NCI-H146 (cell line): ENCODE measurements at places on chromosomes 7 and 10.

DNA sequence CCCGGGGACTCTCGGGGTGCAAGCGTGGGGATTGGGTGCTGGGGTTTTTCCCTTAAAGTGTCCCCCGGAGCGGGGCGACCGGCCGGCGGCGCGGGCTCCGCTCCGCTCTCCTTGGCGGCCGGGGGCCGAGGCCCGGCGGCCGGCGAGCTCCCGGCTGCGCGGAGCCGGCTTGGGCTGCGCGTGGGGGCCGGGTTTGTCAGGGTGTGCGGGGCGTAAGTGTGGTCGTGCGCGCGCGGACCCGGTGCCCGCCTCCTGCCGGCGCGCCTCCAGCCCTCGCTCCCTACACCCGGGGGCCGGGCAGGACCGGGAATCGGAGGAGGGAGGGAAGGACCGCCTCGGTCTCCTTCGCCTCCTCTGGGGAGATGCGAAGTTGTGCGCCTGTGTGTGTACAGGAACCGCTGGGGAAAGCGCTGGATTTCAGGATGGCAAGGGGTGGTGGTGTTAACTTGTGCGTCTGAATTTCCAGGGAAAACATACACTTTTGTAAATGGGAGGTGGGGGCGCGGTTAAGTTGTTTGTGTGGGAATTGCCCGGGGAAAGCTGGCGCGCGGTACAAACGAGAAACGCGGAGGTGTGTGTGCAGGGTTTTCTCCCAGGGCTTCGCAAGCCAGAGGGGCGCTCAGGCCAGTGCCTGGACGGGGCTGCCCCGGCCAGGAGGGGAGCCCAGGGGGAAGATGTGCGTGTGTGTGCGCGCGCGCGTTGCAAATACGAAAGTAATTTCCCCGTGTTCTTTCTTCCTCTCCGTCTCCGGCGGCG, 737 bp downstream of the ZMIZ1 start:
- peak; percentile 53 for DNase-seq

GRCh38 chr10:100998183-100998990, 1.2 kb upstream of the LZTS2 start:
- DNase-seq: peak; percentile 96

DNA sequence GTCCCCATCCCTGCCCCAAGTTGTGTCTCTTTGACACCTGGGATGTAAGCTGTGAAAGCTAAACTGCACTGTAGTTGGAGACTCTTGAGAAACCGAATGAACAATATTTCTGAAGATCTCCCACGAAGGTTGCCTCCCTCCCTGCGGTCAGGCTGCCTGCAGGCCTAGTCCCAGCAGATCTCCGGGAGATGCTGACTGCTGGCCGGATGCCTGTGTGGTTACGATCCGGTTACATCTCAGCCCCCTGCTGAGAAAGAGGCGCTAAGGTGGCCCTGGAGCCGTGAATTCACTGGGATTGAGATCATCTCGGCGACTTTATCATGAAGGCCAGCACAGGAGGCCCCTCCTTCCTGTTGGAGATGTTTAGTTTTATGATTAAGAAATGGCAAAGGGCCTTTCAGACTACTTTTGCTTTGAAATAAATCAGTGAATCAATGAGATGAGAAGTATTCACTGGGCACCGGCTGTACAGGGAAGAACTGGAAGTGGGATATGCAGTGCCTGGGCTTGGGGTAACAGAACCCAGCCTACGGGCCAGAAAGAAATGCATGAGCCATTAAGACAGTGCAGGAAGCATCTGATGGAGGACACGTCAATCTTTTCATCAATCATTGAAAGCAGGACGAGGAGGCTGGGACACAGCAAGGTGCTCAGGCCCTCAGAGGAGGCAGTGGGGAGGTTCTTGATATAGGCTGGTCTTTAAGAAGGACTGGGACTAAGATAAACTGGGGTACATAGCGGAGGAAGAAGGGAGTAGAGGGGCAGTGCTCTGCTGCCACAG, 177.6 kb downstream of the PRKAG2 start:
- DNase-seq: no peak

DNA sequence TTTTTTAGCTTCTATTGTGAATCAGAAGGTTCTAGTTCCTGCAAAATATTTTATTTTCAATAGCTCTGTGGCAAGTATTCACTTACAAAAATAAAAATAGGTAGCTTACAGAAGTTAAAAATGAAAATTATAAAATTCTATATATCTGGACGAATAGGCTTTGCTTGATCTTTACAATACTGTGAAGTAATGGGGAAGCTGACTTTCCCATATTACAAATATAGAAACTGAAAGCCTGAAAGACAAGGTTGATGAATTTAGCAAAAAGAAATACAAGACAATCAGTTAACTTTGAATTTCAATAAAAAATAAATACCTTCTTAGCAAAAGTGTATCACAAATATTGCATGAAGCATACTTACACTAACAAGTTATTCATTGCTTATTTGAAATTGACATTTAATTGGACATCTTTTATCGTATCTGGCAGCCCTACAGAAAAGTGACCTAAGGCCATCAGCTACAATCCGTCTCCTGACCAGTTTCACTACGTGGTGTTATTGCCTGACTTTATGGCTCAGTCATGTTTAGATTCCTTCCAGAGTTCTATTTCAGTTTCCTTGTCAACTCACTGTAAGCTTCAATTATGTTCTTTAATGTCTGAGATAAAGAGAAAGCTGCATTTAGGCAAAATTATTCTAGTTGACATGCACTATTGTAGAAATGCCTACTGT, 310.5 kb upstream of the HGF start:
- DNase-seq: no peak

DNA sequence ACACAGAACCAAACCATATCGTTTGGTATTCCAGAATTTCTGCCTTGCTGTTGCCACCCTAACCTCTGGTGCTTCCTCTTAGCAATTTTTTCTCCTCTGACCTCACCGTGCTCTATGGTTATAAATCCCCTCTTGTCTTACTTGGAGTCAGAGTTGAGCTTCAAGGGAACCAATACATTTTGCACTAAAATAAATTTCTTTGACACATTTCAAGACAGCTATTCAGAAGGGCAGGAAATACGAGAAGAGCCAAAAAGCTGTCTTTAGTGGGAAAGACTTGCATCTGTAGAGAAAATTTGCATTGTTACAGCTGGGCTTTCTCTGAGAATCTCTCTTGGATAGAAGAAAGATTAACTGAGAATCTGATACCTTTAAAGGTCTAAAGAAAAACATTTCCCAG, 14.5 kb upstream of the AKR1C2 start:
- no peak for DNase-seq

GRCh38 chr7:128882134-128882533, 19.5 kb downstream of the ATP6V1F start:
- DNase-seq: no peak

DNA sequence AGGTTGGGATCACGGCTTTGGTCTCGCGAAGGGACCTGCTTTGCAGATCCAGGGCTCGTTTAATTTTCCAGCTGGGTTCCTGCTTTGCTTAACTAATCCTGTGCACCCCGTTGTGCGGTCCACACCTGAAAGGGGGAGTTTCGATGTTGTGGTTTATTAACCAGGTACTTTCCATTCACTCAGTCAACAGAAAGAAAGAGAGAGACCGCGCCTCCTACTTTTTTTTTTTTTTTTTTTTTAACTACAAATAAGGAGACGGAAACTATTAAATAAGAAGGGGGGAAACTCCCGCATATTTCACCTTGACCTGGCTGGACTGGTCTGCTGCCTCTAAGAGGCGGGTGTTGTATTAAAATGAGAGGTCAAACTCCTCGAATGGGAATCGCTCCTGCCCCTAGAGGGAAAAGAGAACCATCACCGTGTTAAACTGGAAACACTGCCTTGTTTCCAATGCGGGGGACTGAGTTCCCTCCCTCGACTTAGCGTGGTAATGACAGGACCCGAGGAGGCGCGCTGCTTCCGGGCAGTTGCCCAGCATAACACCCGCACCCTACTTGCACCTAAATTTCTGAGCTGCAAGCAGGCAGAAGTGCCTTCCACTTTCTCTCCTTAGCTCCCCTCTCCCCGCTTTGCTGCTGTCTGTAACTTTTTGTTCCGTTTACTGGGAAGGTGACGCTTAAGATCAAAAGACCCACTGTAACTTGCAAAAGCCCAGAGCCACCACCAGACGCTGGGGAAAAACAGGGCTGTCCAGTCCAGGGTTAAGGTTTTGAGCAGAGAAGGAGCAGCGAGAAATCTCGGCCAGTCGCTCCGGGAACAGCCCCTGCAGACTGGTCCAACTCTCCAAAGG, 1.1 kb upstream of the ITGB8 start:
- DNase-seq: peak; percentile 95

GRCh38 chr7:140581411-140581810, 59.2 kb downstream of the DENND2A start:
- no peak for DNase-seq

DNA sequence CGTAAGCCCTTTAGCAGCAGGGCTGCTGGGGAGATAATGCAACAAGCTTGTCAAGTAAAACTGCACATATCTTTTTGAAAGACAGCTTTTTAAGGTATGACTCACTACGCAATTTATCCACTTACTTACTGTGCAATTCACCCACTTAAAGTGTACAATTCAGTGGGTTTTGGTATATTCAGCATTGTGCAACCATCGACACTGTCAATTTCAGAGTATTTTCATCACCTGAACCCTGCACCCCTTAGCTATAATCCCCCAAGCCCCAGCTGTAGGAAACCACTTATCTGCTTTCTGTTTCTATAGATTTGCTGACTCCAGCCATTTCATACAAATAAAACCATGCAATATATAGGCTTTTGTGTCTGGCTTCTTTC, 168.0 kb downstream of the PTPN20 start:
- no peak for DNase-seq

GRCh38 chr10:124696446-124697392, 47.5 kb downstream of the FAM53B start:
- no peak for DNase-seq

GRCh38 chr7:73879977-73880681, 19.2 kb downstream of the TMEM270 start:
- DNase-seq: no peak

DNA sequence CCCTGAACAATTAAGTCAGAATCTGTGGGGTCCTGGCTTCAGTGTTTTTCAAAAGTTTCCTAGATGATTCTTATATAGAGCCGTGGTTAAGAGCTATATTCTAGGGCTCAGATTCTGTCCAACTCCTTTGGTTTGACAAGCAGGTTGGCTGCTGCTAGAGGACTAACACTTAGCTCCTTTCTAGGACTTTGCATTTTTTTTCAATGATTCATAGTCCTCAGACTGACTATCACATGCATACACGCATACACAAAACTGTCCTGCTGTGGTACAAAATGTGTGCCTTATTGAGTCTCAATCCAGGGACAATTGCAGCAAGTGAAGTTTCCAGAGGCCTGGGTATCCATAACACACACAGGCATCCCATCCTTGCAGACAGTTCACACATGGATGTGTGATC, 392.0 kb downstream of the NRG3 start:
- no peak for DNase-seq

DNA sequence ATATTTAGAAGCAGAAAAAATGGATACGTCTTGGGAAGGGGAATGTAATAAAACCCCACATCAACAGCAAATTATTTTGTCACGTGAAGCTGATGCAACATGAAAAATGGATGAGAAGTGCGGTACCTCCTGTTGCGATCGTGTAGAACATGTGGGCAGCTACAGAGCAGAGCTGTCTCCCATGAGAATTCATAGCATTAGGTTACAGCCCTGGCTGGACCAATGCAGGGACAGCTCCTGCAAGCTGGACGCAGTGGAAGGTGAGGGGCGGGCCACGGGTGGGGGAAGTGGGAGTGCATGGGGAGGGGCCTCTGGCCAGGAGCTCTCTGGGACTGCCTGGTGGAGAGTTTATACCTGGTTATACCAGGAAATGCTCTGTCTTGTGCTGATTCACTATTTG, 120.3 kb downstream of the GATA3 start:
- DNase-seq: peak; percentile 11

DNA sequence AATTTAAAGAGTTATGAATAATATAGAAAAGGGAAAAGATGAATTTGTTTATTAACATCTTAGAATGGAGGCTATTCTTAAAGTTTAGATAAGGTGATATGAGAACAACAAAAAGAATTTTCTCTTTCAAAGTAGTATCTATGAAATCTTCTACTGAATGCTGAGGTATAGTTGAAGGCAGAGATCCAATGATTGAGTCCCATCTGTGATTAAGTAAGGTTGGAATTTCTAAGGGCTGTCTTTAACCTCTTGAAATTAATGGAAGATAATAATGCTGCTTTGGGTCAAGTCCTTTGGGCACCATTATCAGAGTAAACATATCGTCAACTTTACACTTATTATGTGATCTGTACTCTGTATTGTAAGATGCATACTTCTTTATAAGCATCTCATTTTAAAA, 307.9 kb downstream of the PRKG1 start:
- no peak for DNase-seq

DNA sequence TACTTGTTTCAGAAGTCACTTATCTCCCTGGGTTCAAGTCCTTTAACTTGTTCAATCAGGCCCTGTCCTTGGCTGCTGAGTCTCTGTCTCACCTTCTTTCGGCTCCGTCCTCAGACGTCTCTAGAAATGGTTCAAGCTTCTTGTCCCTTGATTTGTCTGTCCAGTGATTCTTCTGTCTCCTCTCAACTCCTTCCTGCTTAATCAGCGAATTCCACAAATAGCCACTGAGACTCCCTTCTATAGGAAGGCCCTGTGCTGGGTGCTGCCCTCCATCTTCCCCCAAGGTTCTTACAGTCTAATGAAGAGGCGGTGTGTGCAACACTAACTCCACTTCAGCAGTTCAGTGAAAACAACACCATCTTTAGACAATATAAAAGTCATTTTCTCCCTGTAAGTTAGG, 12.7 kb downstream of the FAM241B start:
- no peak for DNase-seq

DNA sequence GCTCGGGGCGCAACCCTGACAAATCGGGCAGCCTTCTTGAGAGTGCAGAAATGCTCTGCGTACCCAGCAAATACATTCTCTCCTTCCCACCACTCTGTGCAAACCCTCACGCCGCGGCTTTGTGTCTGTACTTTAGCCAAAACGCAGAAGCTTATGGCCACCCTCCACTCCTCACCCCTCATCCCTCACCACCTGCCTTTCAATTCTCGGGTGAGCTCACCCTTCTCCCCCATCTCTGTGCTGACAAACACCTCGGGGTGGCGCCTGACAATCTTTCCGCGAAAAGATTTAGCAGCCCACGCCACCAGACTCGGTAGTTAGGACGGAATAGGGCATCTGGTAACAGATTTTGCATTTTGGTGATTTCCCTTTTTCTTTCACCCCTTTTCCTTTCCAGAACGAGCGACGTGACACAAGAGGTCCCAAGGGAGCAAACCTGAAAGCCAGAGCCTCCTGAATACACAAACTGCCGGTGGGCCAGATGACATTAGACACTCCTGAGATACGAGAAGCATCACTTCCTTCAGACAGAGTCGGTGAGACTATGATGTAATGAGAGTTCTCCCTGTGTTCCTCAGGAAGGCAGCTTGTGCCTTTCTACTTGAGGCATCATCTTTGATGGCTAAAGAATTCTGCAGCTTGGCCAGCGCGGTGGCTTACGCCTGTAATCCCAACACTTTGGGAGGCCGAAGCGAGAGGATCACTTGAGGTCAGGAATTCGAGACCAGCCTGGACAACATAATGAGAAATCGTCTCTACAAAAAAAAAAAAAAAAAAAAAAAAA, 671 bp upstream of the ATAD1 start:
- peak; percentile 50 for DNase-seq

- no peak for DNase-seq
Observed at GRCh38 chr7:80763289-80763688, 124.8 kb downstream of the CD36 start.
